ENCODE measurements at places on chromosomes 12 and 14.

DNA sequence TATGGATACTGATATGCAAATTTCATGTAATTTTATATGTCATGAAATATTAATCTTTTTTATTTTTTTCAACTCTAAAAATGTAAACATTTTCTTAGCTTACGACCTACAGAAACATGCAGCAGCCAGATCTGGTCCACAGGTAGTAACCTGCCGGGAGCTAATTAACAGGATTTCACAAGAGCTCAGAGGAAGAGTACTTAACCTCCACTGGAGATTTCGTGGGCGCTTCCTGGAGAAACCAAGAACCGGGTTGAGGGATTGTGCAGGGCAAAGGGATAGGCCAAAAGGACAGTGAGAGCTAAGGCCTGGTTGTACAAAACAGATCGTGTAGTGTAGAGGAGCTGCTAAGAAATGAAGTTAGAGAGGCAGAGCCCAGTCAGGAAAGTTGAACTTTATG is 315.7 kb downstream of the PAWR start:
- DNase-seq, result no peak

DNA sequence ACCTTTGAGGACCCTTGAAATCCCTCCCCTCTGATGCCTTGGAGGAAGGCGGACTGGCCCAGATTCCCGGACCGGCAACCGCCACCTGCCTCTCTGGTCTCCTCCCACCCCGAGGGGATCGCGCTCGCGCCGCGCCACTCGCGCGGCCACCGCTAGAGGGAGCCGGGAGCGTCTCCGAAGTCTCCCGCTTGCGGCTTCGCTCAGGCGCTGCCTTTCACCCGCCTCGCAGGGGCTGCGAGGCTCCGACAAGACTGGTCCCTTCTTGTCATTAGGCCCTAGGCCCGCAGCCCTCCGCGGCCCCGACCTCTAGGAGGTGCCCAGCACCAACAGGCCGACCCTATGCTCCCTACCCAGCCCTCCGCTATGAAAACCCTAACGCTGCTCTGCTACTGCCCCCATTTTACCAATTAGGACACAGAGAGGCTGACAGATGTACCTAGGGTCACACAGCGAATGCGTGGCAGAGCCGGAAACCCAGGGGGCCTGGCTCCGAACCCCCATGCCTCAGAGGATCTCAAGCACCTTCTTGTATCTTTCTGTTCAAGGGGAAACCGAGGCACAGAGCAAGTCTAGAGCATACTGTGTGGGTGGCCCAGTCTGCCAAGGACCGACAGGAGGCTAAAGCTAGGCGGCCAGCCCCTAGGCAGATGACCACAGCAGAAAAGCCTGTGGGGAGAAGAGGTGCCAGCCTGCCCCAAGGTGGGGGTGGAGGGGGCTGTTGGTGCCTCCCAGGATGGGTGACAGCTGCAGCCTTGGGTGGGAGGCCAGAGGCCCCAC is 21.4 kb upstream of the VSX2 start:
- peak; percentile 46 for DNase-seq

DNA sequence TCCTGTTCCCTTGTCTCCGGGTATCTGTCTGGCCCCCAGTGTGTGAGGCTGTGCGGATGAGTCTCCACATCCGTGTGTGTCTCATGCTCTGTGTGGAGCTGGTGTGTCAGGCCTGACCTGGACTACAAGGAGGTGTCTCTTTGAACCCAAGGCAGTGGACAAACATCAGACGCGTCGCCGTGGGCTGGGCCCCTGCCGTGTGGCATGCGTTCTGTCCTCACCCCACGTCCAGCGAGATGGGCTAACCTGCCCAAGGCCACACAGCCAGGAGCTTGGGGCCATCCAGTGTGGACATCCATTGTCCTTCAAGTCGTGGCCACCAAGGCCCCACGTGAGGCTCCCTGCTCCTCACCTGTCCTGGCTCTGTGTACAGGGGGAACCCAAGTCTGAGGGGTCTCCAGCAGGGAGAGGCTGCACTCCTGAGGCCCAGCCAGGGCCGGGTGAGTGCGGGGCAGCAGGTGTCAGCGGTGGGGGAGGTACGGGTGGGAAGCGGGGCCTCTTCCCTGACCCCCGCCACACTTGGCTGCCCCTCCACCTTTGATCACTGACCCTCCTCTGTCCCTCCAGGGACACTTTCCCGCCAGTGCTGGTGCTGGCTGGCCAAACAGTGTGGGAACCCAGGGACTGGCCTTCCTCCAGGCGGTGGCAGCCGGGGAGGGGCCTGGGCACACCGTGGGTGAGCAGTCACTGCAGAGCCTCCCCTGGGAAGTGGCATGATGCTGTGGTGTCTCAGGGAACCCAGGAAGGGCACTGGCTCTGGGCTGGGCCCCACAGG is 48.5 kb downstream of the CYP46A1 start:
- DNase-seq, result no peak

DNA sequence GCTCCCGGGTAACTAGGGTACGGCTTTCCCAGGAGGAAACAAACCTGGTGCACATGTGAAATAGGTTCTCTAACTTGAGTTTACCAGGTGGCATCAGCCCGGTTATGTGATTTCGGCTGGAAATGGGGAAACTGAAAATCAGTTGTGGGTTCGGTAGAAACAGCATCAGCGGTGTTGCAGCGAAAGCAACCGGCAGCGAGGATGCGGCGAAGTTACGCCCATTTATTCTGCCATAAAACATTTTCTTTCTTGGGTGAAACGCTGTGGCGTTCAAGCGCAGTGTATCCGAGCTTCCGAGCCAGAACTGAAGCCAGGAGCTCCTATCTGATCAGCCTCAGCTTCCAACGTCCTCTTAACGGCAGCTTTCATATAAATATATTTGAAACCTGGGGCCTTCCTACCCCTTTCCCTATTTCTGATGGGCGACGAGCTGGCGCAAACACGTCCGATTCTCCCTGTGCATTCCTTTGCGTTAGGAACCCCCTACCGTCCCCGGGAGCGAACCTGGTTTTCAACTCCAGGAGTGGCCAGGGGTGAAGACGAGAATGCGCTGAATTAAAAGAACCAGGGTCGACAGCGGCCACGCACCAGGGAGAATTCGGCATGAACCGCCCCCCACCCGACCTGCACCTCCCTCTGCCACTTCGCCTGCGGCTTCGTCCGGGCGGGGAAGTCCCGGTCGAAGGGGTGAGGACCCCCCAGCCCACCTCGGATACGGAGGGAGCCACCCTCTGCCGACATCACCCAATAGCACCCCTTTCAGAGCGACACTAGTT is 1.6 kb downstream of the DPF3 start:
- DNase-seq, result peak; percentile 8

DNA sequence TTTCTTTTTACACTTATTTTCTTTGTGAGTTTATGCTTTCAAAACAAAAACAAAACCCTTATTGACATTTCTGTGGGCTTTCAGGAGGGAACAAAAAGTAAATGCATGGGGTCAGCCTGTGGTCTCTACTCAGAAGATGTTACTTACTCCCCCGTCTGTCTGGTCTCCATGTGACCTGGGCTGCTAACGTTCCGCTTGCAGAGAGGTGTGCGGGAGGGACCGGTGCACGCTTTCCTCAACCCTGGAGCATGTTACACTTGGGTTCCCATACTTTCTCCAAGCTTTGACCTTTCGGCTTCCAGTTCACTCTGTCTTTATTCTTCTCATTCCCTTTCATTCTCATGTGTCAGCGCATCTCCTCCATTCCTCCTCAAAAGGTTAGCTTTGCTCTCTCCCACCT is 36.5 kb downstream of the ZC3H14 start:
- DNase-seq, result no peak

- no peak for DNase-seq
Observed at GRCh38 chr12:124399622-124400021, 104.7 kb downstream of the RFLNA start.

DNA sequence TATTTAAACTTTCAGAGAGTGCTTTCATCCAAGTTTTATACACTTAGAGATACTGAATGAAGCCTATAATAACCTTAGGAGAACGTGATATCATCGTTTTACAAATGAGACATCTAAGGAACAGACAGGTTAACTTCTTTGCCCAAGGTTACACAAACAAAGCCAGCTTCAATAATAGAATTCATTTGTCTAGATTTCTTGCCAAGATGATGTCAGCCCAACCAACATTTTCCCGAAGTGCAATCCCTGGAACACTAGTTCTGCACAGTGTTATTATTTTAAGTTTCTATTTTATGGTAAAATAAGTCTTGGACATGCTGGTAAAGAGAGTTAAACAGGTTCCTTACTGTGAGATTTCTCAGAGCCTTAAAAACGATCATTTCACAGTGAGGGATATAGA is 174.6 kb downstream of the SLC25A21 start:
- no peak for DNase-seq

DNA sequence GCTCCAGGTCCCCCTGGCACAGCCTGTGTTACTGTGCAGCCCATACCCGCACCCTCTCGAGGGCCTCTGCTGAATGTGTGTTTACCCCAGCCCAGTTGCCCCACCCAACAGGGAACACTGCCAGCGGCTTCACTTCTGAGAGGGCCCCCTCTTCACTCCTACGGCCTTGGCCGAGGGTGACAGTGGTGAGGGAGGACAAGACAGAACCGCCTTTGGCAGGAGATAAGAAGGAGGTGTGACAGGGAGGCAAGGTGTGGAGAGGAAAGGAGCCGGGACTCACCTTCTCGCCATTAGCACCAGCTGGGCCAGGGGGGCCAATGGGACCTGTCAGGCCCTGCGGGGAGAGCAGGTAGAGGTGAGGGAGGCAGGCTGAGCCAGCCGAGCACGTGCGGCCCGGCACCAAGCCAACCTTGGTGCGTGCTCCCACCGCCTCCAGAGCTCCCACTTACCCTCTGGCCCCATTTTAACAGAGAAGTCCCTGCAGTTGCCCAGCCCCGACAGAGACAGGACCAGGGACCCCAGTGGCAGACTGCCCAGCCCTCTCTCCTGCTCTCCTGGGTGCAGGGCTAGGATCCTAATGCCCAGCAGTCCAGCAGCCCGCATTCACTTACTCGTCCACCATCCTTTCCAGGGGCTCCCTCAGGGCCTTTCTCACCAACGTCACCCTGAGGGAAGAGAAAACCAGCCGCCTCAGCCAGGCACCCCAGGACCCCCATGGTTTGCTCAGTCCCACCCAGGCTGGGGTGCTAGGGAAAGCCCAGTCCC is 18.3 kb downstream of the TMEM106C start:
- DNase-seq, result no peak

GRCh38 chr12:50075808-50076170 is 9.4 kb upstream of the SMARCD1 start:
- DNase-seq, result no peak

DNA sequence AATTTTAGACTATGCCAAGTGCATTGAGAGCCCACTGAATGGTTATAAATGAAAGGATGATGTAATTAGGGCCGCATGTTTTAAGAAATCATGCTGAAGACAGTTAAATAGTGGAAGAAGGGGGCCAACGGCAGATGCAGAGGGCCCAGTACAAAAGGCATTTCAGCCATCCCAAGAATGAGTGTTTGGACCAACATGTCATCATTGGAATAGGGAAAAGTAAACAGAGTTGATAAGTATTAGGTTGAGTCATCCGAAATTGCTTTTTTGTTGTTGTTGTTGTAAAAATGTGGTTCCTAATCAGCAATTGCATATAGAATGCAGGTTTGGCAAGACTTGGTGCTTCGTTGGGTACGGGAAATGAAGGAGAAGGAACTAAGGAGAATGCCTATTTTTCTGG is 29.5 kb downstream of the BMP4 start:
- no peak for DNase-seq

GRCh38 chr12:1703771-1704722 is 13.2 kb downstream of the ADIPOR2 start:
- no peak for DNase-seq

DNA sequence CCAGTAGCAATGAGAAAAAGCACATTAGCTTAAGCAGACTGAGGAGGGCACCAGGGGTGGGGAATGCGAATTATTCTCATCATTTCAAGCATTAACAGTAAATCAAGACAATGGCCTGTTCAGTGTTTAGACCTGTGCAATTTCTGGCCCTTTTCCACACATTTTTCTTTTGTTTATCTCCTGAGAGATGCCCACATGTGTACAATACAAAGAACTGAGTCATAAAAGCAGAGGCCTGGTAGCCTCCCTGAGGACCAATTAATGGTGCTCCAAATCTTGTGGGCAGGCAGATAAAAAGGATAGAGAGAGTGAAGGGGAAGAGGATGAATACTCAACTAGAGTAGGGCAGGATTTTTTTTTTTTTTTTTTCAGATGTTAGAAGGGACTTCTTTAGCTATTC is 480.8 kb downstream of the RERGL start:
- DNase-seq, result no peak

- DNase-seq, result no peak
Observed at GRCh38 chr14:50070230-50070629, 46.1 kb downstream of the VCPKMT start.

DNA sequence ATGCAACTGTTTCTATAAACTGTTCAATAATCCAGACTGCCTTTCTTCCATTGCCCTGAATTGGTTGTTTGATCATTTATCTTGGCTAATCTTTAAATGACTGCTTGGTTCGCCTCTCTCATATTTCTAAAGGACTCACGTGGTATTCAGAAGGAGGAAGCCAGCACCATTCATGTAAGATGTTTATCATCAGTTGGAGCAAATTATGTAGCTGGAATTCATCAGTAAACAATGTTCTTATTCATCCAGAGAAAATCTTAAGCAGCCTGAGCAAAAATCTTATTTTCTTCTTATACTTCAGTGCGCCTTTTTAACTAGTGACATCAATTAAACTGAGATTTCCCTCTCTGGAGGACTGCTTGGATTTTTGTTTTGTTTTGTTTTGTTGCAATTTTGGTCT is 538.7 kb upstream of the TMEM132C start:
- DNase-seq, result no peak

- DNase-seq, result peak; percentile 74
Observed at GRCh38 chr12:56193025-56193578, 3.8 kb upstream of the SMARCC2 start.

DNA sequence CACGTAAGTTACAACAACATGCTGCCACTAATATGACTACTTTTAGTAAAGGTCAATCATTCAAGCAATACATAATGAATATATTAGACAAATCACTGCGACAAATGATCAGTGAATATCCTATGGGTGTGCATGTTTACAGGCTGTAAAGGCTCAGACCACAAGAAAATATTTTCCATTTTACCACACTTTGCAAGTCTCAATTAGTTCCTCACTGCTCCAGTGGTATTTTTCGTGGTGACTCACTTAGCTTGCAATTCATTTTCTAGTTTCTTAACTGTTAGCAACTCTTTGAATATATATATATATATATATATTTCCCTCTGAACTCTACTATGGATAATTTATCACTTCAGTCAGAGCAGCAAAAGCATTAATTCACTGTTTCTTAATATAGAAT is 96.9 kb downstream of the EML5 start:
- DNase-seq, result no peak

GRCh38 chr14:105353136-105353535 is 38.6 kb downstream of the PACS2 start:
- DNase-seq, result no peak

DNA sequence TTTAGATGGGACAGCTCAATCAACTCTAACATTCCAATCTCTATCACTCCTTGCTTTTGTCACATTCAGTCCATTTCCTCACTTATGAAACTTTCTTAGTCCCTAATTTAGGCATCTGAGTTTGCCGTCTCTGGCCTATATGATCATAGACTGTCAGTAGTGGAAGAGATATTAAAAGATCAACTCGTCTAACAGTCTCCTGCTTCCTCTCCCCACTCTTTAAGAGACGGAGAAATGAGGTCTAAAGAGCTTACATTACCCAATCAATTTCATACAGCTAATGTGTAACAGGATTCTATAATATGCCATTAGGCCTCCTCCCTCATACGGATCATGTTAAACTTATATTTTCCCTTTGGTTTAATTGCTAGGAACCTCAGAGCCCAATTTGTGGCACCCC is 6.5 kb upstream of the ATP23 start:
- no peak for DNase-seq

All from stimulated activated naive CD4-positive, alpha-beta T cell (primary cell).